ENCODE measurements at places on chromosomes 5 and 9. TPM values are rescaled to one million over a fixed set of nuclear protein-coding genes. Genes with fewer than 3 reads are reported as not detected.

The MARCOL gene
- not detected for total RNA-seq

The DAPK1 gene
- total RNA-seq: 155 TPM

The DNAH5 gene
- 29.7 TPM for total RNA-seq

The CYLC2 gene
- not detected for total RNA-seq

The DMRT3 gene
- total RNA-seq: not detected

The PPP3R2 gene
- total RNA-seq: not detected

The C7 gene
- total RNA-seq: 763 TPM

The ZNF883 gene
- 0.74 TPM for total RNA-seq

The FAM151B gene
- total RNA-seq: 6.5 TPM

The SVEP1 gene
- 38.9 TPM for total RNA-seq

The GAS1 gene
- total RNA-seq: 13.5 TPM

The SLC45A2 gene
- total RNA-seq: not detected

- peaks cover 10% of the 10 kb centered on the region for H3K4me1 ChIP-seq
- no peak for DNase-seq
- H3K4me3 ChIP-seq: no peak overlapping the region
- H3K27me3 ChIP-seq: no peaks in the 10 kb centered on the region
- no peak overlapping the region for H3K27ac ChIP-seq
- peaks cover 15% of the 10 kb centered on the region for H3K36me3 ChIP-seq
These were observed 5.8 kb downstream of the TMEM268 start for GRCh38 chr9:114616684-114617520.

DNA sequence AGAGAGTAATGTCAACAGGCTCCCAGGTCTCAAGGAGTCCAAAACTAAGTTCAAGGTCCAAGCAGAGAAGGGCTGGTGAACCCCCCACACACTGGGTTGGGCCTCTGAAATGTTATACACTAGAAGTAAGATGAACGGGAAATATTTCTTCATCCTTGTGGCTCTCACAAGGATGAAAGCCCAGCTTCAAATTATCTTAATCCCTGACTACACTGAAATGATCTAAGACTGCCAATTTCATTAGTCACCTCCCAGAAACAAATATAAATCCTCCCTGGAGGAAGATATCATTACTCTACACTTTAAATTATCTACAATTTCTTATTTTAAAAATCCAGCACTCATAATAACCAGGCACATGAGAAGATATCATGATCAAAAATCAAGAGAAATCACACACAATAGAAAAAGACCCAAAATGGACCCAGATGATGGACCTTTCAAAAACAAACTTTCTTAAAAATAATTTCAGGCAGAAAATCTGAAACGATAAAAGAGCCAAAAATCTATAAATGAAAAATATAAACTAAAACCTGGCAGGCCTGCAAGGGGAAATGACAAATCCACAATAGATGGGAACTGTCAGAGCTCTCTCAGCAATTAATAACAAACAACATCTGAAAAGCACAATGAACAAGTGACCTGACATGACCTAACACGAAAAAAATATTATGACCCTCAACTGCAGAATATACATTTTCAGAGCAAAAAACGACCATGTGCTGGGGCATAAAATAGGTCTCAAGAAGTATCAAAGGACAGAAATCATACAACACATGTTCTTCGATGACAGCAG is 117.4 kb downstream of the GPR21 start:
- no peak for DNase-seq
- no peaks in the 10 kb centered on the region for H3K4me1 ChIP-seq
- H3K27ac ChIP-seq: no peak overlapping the region
- H3K36me3 ChIP-seq: peaks cover 5% of the 10 kb centered on the region
- no peak overlapping the region for H3K4me3 ChIP-seq
- H3K27me3 ChIP-seq: no peaks in the 10 kb centered on the region

GRCh38 chr5:125575891-125576505 is 829.6 kb upstream of the ZNF608 start:
- no peaks in the 10 kb centered on the region for H3K36me3 ChIP-seq
- no peaks in the 10 kb centered on the region for H3K4me1 ChIP-seq
- no peak overlapping the region for H3K27ac ChIP-seq
- peak; percentile 51 for DNase-seq

- H3K4me1 ChIP-seq: no peaks in the 10 kb centered on the region
- H3K36me3 ChIP-seq: no peaks in the 10 kb centered on the region
- H3K27me3 ChIP-seq: no peaks in the 10 kb centered on the region
- no peak for DNase-seq
These were observed 59.5 kb downstream of the MUSK start for GRCh38 chr9:110728058-110728457.

- no peak overlapping the region for H3K27ac ChIP-seq
- H3K4me3 ChIP-seq: no peak overlapping the region
- H3K36me3 ChIP-seq: no peaks in the 10 kb centered on the region
These were observed 21.7 kb downstream of the CDH10 start for GRCh38 chr5:24623031-24623430.

GRCh38 chr9:23638837-23639426 is 187.1 kb downstream of the ELAVL2 start:
- no peak for DNase-seq
- no peak overlapping the region for H3K27ac ChIP-seq
- H3K4me1 ChIP-seq: no peaks in the 10 kb centered on the region
- no peak overlapping the region for H3K4me3 ChIP-seq
- no peaks in the 10 kb centered on the region for H3K27me3 ChIP-seq

GRCh38 chr5:52895075-52895474 is 94.1 kb upstream of the ITGA2 start:
- peaks cover 9% of the 10 kb centered on the region for H3K36me3 ChIP-seq
- peaks cover 3% of the 10 kb centered on the region for H3K4me1 ChIP-seq
- H3K27ac ChIP-seq: peak overlapping the region; percentile 21
- no peaks in the 10 kb centered on the region for H3K27me3 ChIP-seq
- DNase-seq: peak; percentile 94

- no peaks in the 10 kb centered on the region for H3K27me3 ChIP-seq
- H3K4me3 ChIP-seq: no peak overlapping the region
- peaks cover 35% of the 10 kb centered on the region for H3K36me3 ChIP-seq
- no peak for DNase-seq
- peak overlapping the region; percentile 80 for H3K27ac ChIP-seq
These were observed 14.2 kb downstream of the SPARC start for GRCh38 chr5:151672516-151672915.

GRCh38 chr9:18194316-18194715 is 279.6 kb upstream of the ADAMTSL1 start:
- H3K27me3 ChIP-seq: no peaks in the 10 kb centered on the region
- DNase-seq: no peak
- no peak overlapping the region for H3K27ac ChIP-seq
- peaks cover 6% of the 10 kb centered on the region for H3K4me1 ChIP-seq

- no peaks in the 10 kb centered on the region for H3K4me1 ChIP-seq
- H3K27ac ChIP-seq: no peak overlapping the region
- H3K27me3 ChIP-seq: no peaks in the 10 kb centered on the region
- no peak for DNase-seq
- H3K36me3 ChIP-seq: no peaks in the 10 kb centered on the region
These were observed 6.6 kb upstream of the XPA start for GRCh38 chr9:97703437-97704344.

- no peak overlapping the region for H3K27ac ChIP-seq
- peaks cover 1% of the 10 kb centered on the region for H3K4me1 ChIP-seq
- DNase-seq: no peak
- H3K4me3 ChIP-seq: no peak overlapping the region
- H3K27me3 ChIP-seq: no peaks in the 10 kb centered on the region
These were observed 93.4 kb downstream of the PLPPR1 start for GRCh38 chr9:101121836-101122399.
